CD4-positive, alpha-beta T cell (primary cell): ENCODE measurements at places on chromosomes 1 and 21.

DNA sequence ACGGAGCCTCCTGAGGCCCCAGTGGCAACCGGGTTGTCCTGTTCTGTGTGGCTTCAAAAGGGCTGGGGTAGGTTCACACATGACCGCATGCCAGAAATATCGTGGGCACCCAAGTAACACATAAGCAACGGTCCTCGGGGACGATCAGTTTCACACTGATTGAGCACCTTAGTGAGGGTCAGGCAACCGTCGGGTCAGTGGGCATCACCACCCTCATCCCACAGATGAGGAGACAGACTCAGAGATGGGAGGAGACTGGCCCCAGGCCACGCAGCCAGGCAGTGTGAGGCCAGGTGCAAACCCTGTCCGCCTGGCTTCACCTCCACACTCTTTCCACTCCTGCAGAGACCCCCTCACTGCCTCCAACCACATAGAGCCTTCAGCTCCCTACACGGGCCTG lies 309.8 kb downstream of the MATN1 start:
- H3K27ac ChIP-seq, result no peak overlapping the region
- no peak for DNase-seq
- no peaks in the 10 kb centered on the region for H3K4me1 ChIP-seq
- peaks cover 4% of the 10 kb centered on the region for H3K27me3 ChIP-seq
- H3K4me3 ChIP-seq, result no peak overlapping the region

- no peaks in the 10 kb centered on the region for H3K36me3 ChIP-seq
- DNase-seq, result no peak
- no peak overlapping the region for H3K27ac ChIP-seq
- no peaks in the 10 kb centered on the region for H3K27me3 ChIP-seq
- no peak overlapping the region for H3K4me3 ChIP-seq
Observed at GRCh38 chr1:205914155-205914507, 29.1 kb downstream of the SLC26A9 start.

GRCh38 chr1:96553811-96554210 lies 167.8 kb upstream of the PTBP2 start:
- H3K4me3 ChIP-seq, result no peak overlapping the region
- DNase-seq, result no peak
- no peaks in the 10 kb centered on the region for H3K36me3 ChIP-seq

GRCh38 chr1:176552217-176552991 lies 89.4 kb downstream of the PAPPA2 start:
- H3K27ac ChIP-seq, result no peak overlapping the region
- no peak overlapping the region for H3K4me3 ChIP-seq
- H3K4me1 ChIP-seq, result no peaks in the 10 kb centered on the region
- no peaks in the 10 kb centered on the region for H3K36me3 ChIP-seq
- peaks cover 5% of the 10 kb centered on the region for H3K27me3 ChIP-seq

- H3K4me1 ChIP-seq, result peaks cover 27% of the 10 kb centered on the region
- no peaks in the 10 kb centered on the region for H3K36me3 ChIP-seq
- H3K4me3 ChIP-seq, result peak overlapping the region; percentile 49
- no peak overlapping the region for H3K27ac ChIP-seq
- peak; percentile 48 for DNase-seq
- peaks cover 40% of the 10 kb centered on the region for H3K27me3 ChIP-seq
Observed at GRCh38 chr1:228059634-228060457, 22.7 kb upstream of the ARF1 start.

DNA sequence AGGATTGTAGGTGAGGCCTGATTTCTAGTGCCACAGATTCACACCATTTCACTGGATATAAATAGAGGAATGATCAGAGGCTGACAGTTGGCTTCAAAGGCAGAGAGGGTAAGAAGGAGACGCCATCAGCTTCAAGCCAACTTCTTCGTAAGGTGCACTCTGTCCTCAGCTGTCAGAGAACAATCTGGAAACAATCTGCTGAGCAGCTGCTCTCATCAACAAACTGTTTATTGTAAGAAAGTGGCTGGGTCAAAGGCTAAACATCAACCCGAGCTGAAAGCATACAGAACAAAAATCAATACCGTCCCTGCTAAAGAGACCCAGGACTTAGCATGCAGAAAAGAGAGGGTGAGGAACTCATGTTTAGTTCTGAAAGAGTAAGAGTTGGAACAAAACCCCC lies 48.2 kb downstream of the HLCS start:
- no peaks in the 10 kb centered on the region for H3K36me3 ChIP-seq
- H3K4me1 ChIP-seq, result no peaks in the 10 kb centered on the region
- DNase-seq, result no peak
- no peak overlapping the region for H3K27ac ChIP-seq
- no peak overlapping the region for H3K4me3 ChIP-seq

DNA sequence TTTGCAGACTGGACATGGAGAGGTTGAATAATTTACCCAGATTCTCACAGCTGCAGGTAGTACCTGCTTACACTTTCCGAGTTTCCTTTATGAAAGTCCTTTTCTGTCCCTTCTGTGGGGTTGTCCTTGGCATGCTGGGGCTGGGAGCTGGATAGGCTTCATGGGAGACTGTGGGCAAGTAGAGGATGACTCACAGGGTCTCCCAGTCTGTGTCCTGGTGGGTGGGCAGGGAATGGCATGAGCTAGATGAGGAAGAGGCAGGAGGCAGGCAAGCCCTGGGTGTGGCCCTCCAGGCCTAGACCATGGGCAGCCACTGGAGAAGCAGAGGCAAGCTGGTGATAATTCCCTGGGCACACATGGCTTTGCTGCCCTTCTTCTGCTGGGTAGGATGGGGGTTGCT lies 80.6 kb downstream of the NAV1 start:
- no peaks in the 10 kb centered on the region for H3K27me3 ChIP-seq
- no peaks in the 10 kb centered on the region for H3K36me3 ChIP-seq
- no peak overlapping the region for H3K27ac ChIP-seq

- H3K36me3 ChIP-seq, result no peaks in the 10 kb centered on the region
- no peak within 1 kb of the TSS for H3K4me3 ChIP-seq
- no peak for DNase-seq
- peaks cover 6% of the 10 kb centered on the region for H3K27me3 ChIP-seq
- H3K27ac ChIP-seq, result no peak within 1 kb of the TSS
Observed at GRCh38 chr1:155301342-155301841, at the start of gene PKLR. Gene PKLR (minus strand): TSS chr1:155301438. CDS start chr1:155301395, 43 bp downstream.

- no peaks in the 10 kb centered on the region for H3K4me1 ChIP-seq
- no peaks in the 10 kb centered on the region for H3K36me3 ChIP-seq
Observed at GRCh38 chr1:201307231-201307630, 23.9 kb downstream of the PKP1 start.

DNA sequence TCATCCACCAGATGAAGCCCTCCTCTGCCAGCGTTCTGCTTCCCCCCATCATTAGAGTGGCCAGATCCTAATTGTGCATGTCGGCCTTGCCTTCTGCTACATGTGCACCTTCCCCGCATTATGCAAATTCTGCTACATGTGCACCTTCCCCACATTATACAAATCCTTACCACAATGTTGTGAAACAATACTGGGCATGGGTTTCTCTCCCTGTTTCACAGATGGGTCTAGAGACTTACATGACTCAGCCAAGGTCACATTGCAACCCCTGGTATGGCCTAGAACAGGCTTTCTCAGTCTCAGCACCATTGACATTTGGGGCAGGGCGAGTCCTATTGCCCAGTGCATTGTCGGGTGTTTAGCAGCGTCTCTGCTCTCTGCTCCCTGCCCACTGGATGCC lies 1.0 kb upstream of the CELA2A start:
- no peaks in the 10 kb centered on the region for H3K4me1 ChIP-seq
- no peaks in the 10 kb centered on the region for H3K27me3 ChIP-seq
- no peak overlapping the region for H3K4me3 ChIP-seq
- H3K27ac ChIP-seq, result no peak overlapping the region

DNA sequence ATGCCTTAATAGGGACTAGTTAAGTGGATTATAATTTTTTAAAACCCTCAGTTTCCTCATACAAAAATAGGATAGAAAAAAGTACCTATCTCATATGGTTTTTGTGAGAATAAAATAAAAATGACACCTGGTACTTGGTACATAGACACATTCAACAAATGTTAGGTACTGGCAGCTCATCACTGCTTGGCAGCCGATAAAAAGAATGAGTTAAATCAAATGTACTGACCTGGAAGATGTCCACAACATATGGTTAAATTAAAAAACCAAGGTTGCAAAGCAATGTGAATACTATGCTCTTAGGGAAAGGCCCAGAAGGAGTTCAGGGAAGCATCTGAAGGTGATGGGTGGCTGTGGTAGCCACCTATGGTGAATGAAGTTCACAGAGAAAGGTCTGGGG lies 64.9 kb upstream of the SMYD2 start:
- H3K27me3 ChIP-seq, result peaks cover 4% of the 10 kb centered on the region
- DNase-seq, result no peak
- no peaks in the 10 kb centered on the region for H3K36me3 ChIP-seq
- H3K27ac ChIP-seq, result no peak overlapping the region
- H3K4me3 ChIP-seq, result no peak overlapping the region

- no peak for DNase-seq
- no peak overlapping the region for H3K4me3 ChIP-seq
- H3K4me1 ChIP-seq, result peaks cover 18% of the 10 kb centered on the region
- no peaks in the 10 kb centered on the region for H3K36me3 ChIP-seq
- no peak overlapping the region for H3K27ac ChIP-seq
- no peaks in the 10 kb centered on the region for H3K27me3 ChIP-seq
Observed at GRCh38 chr1:202798792-202799331, 9.4 kb downstream of the KDM5B start.

DNA sequence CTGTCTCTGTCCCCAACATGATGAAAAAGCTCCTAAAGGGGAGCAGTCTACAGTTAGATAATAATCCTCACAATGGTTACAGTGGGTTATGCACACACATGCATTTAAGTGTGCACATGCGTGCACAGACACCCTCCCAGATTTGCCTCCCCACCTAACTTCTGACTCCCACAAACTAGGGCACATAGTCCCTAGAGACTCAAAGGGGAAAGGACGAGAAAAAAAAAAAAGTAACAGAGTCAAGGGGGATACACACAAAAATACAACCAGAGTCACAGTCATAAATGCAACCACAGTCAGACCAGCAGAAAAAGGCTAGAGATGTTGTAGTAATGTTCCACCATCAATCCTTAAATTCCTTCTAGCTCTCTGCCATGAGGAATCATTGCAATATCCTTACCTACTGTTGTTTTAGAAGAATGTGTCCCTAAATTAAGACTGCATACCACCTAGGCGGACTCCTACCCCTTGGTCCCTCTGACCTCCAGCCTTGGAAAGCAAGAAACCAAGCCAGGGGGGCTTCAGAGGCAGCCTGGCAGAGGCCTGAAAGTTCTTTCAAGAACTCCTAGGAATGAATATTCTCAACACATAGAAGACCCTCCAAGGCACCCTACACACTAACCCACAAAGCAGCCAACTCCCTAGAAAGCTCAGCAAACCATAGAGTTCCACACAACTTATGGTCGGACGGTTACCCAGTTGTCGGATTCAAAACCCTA lies 1.3 kb downstream of the CRTC2 start:
- H3K27ac ChIP-seq, result peak overlapping the region; percentile 89
- H3K36me3 ChIP-seq, result peaks cover 27% of the 10 kb centered on the region
- peaks cover 58% of the 10 kb centered on the region for H3K4me1 ChIP-seq
- H3K27me3 ChIP-seq, result no peaks in the 10 kb centered on the region

DNA sequence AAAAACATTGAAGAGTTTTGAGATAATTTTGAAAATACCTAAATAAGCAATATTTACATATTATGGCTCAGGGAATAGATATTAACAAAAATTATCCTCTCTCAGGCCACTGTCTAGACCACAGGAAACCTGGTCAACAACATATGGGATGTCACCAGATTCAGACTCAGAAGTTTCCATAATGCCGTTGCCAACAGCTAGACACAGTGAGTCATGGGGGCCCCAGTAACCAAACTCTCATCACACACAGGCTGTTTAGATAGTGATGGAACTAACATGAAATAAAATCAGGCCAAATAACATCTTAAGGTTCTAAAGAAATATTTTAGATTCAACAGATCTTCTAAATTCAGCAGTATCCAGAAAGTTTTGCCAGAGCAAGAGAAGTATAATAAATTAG lies 681.7 kb upstream of the ADAMTS5 start:
- H3K27me3 ChIP-seq, result no peaks in the 10 kb centered on the region
- no peak for DNase-seq
- no peaks in the 10 kb centered on the region for H3K36me3 ChIP-seq
- H3K4me1 ChIP-seq, result no peaks in the 10 kb centered on the region
- H3K4me3 ChIP-seq, result no peak overlapping the region

DNA sequence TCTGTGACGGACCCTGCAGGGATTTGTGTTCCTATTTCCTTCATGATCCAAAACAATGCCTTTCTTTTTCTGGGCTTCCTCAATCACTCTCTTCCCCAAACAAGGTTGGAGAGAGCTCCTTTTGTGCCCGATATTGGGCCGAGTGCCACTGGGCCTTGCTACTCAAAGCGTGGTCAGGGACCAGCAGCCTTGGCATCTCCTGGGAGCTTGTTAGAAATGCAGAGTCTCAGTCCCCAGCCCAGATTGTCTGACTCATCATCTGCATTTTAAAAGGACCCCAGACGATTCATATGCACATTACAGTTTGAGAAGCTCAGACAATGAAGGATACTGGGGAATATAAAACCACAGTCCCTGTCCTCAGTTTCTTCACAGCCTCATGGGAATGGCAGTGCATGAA lies 19.9 kb downstream of the ADORA1 start:
- no peak overlapping the region for H3K27ac ChIP-seq
- no peaks in the 10 kb centered on the region for H3K36me3 ChIP-seq
- no peaks in the 10 kb centered on the region for H3K27me3 ChIP-seq

DNA sequence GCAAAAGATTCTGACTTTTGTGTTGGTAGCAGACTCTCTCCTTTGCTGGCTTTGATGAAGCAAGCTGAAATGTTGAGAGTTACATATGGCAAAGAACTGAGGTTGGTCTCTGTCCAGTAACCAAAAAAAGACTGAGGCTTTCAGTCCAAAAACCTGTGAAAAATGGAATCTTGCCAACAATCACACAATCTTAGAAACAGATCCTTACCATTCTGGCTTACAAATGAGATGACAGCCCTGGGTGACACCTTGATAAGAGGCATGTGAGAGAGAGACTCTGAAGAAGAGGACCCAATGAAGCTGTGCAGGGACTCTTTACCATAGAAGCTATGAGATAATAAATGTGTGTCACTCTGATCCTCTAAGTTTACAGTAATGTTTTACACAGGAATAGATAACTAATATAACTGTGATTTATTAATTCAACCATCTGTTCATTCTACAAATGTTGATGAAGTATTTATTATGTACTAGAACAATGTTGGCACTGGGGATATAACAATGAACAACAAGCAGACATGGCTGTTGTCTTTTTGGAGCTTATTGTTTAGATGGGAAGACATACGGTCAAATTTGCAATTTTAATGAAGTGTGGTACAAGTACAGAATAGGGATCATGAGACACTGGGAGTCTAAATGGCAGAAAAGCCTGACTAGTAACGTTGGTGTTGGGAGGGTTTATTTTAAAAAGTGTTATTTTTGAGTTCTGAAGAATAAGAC lies 251.0 kb downstream of the OLFM3 start:
- H3K4me1 ChIP-seq, result no peaks in the 10 kb centered on the region
- no peaks in the 10 kb centered on the region for H3K27me3 ChIP-seq
- no peak for DNase-seq
- H3K27ac ChIP-seq, result no peak overlapping the region
- H3K4me3 ChIP-seq, result no peak overlapping the region
- no peaks in the 10 kb centered on the region for H3K36me3 ChIP-seq

GRCh38 chr1:108556499-108556898 lies 3.4 kb upstream of the EEIG2 start:
- H3K4me3 ChIP-seq, result no peak overlapping the region
- H3K36me3 ChIP-seq, result no peaks in the 10 kb centered on the region
- H3K4me1 ChIP-seq, result peaks cover 21% of the 10 kb centered on the region
- peak; percentile 18 for DNase-seq
- H3K27ac ChIP-seq, result no peak overlapping the region
